Right lobe of liver (tissue), 6 donors: ENCODE measurements at places on chromosomes 3 and 15. TPM values are rescaled to one million over a fixed set of nuclear protein-coding genes. Genes with fewer than 3 reads are reported as not detected.

- H3K4me1 ChIP-seq: no peaks in the 10 kb centered on the region
- peak overlapping the region; percentile 16 for H3K27ac ChIP-seq
- H3K27me3 ChIP-seq: no peaks in the 10 kb centered on the region
Measured at GRCh38 chr3:138774529-138775253, 60.0 kb downstream of the PIK3CB start.

The GOLGA8Q gene
- not detected for total RNA-seq

GRCh38 chr15:75606711-75607699, 18.5 kb downstream of the SNUPN start:
- H3K4me3 ChIP-seq: no peak overlapping the region
- DNase-seq: no peak
- no peaks in the 10 kb centered on the region for H3K4me1 ChIP-seq
- H3K27ac ChIP-seq: no peak overlapping the region
- H3K36me3 ChIP-seq: peaks cover 69% of the 10 kb centered on the region

The PPCDC gene
- total RNA-seq: 11.7 TPM

DNA sequence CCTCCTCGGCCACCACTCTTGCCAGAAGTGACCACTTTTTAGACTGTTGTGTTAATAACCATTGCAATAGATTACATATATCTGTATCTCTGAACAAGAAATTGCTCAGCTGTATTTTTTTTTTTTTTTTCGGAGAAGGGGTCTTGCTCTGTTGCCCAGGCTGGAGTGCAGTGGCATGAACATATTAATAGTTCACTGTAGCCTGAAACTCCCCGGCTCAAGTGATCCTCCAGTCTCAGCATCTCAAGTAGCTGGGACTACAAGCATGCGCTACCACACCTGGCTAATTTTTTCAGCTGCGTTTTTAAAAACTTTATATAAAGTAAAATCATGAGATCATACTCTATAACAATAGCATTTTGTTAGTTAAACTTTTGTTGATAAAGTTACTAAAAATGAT, 609.0 kb downstream of the ZNF385D start:
- H3K27ac ChIP-seq: no peak overlapping the region
- H3K27me3 ChIP-seq: no peaks in the 10 kb centered on the region
- no peaks in the 10 kb centered on the region for H3K4me1 ChIP-seq

DNA sequence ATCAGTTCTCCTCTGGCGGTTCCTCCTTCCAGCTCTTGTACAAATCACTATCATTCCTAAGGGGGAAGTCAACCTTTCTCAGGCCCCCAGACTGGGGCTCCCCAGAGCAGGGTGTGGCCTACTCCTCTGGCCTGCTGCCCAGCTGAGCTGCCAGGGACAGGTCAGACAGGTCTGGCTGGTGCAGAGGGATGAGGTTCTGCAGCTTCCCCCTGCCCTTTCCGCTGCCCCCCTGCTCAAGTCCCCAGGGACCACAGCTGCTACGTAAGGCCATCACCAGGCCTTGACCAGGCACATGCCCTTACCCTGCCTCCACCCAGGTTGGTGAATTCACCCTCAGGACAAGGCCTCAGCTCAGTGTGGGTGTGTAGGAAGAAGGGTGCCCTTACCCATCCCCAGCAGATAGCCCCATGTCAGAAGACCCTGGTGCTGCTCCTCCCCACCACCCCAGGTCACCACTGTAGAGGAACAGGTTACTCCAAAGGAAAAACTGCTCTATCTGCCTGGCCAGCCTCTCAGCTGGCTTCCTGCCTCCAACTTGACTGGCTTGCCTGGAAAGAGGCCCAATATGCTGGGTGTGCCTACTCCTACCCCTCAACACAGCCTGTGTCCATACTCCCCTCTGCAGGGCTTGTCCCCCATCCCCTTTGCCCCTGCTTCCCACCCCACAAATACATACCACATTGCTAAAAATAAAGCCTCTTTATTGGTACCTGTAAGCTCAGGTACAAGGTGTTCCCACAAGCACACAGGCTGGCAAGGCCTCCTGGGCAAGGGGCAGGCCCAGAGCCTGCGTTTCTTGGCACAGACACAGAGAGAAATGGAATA, 12.0 kb downstream of the CSRNP1 start:
- peak overlapping the region; percentile 18 for H3K27ac ChIP-seq
- no peak overlapping the region for H3K4me3 ChIP-seq

The FMN1 gene
- 2.8 TPM for total RNA-seq

DNA sequence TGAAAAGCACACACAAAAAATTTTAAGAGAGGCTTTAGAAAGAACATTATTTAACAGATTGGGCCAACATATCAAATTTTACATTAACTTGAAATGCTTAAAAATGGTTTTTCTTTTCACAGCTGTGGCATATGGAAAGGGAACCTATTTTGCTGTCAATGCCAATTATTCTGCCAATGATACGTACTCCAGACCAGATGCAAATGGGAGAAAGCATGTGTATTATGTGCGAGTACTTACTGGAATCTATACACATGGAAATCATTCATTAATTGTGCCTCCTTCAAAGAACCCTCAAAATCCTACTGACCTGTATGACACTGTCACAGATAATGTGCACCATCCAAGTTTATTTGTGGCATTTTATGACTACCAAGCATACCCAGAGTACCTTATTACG, 47.5 kb downstream of the PARP14 start:
- H3K4me1 ChIP-seq: no peaks in the 10 kb centered on the region
- H3K27ac ChIP-seq: no peak overlapping the region
- no peaks in the 10 kb centered on the region for H3K27me3 ChIP-seq
- H3K36me3 ChIP-seq: no peaks in the 10 kb centered on the region
- no peak for DNase-seq

DNA sequence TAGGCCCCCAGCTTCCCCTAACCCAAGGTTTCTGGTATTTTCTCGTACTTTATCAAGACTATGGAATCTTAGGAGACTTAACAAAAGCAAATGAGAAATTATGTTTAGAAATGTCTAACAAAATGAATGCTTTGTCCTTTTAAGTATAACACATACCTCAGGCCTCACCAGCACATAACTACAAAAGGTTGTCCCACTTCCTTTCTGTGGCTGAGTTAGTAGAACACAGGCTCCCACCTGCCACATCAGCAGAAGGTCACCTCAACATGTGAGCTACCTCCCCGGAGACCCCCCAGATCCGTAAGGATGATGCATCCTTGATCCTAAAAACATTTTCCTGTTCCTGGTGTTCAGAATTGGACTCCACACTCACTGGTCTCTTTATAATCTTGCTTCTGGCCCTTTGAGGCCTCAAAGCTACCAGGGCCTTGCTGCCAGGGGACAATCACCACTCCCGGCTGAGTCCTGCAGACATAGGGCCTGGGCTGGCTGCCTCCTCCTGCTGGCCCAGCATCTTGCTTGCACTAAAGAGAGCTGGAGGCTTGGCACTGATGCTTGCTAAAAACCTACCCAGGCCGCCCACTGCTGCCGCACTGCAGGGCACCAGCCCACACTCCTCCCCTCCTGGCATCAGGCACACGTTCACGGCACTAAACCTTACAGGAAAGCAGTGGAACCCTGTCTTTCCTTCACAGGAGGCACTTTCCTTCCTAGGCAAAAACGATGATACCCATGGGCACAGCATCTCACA, 2.9 kb downstream of the CCRL2 start:
- no peaks in the 10 kb centered on the region for H3K36me3 ChIP-seq
- no peaks in the 10 kb centered on the region for H3K4me1 ChIP-seq
- DNase-seq: no peak
- no peaks in the 10 kb centered on the region for H3K27me3 ChIP-seq
- no peak overlapping the region for H3K27ac ChIP-seq

DNA sequence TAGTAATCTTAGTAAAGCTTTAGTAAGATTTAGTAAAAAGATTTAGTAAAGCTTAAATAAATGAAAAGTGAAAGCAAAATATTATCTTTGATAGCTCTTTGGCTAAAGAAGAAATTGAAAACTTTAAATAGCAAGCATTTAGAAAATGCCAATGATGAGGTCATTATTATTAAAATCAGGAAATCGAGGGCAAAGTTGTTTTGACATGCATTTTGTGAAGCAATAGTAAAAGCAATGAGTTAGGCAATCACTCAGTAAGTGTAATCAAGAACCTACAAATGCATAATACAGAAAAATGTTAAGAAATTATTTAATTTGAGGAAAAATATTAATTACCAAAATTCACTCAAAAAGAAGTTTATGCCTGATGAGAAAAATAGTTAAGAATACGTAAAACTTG, 280.3 kb upstream of the MME start:
- no peak overlapping the region for H3K27ac ChIP-seq
- H3K4me1 ChIP-seq: no peaks in the 10 kb centered on the region
- no peak for DNase-seq
- H3K4me3 ChIP-seq: no peak overlapping the region

The SV2B gene
- total RNA-seq: 0.81 TPM

The RBP2 gene
- not detected for total RNA-seq

The SAXO2 gene
- 1.1 TPM for total RNA-seq

The ARID3B gene
- total RNA-seq: 3.2 TPM

DNA sequence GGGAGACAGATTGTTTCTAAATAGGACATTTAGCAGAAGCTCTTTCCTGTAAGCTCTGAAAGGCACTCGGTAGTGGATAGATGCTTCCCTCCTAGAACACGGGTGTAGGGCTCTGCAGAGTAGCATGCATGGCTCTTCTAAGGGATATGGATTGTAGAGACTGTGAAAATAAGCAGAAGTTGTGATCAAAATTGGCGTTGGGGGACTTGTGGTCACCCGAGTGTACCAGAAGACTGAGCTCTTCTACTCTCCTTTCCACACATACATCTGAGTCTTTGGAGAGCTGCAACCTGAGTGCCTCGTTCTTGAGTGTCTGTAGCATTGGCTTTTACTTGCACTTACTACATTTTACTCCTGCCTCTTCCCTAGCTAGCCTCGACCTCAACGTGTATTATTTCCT, 197.7 kb downstream of the LPP start:
- no peak for DNase-seq
- no peak overlapping the region for H3K27ac ChIP-seq
- no peaks in the 10 kb centered on the region for H3K27me3 ChIP-seq
- H3K4me3 ChIP-seq: no peak overlapping the region
- H3K36me3 ChIP-seq: no peaks in the 10 kb centered on the region
- H3K4me1 ChIP-seq: peaks cover 20% of the 10 kb centered on the region

GRCh38 chr15:68676011-68676605, 97.3 kb downstream of the CORO2B start:
- H3K4me3 ChIP-seq: no peak overlapping the region
- H3K27ac ChIP-seq: no peak overlapping the region
- DNase-seq: no peak
- H3K36me3 ChIP-seq: no peaks in the 10 kb centered on the region
- no peaks in the 10 kb centered on the region for H3K4me1 ChIP-seq
- H3K27me3 ChIP-seq: no peaks in the 10 kb centered on the region
